Stimulated activated CD8-positive, alpha-beta memory T cell treated with anti-CD3 and anti-CD28 coated beads, Interleukin-4, amount 100 ng/mL, for 1 hour (primary cell): ENCODE measurements at places on chromosomes 7 and 10.

DNA sequence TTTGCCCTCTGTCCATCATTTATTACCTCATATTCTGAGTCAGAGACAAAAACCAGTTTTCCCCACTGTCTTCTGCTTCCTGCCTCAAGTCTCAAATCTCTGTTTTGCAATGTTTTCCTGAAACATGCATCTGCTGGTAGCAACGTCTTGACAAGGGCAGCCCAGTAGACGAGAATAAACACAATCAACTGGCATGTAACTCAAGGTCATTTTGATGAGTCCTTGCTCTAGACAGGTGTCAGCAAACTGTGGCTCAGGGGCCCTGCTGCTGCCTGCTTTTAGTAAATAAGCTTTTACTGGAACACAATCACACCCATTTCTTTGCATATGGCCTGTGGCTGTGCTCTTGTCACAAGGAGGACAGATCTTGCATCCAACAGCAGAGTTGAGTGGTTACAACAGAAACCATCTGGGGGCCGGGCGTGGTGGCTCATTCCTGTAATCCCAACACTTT is 59.8 kb downstream of the ITIH5 start:
- no peak for DNase-seq

DNA sequence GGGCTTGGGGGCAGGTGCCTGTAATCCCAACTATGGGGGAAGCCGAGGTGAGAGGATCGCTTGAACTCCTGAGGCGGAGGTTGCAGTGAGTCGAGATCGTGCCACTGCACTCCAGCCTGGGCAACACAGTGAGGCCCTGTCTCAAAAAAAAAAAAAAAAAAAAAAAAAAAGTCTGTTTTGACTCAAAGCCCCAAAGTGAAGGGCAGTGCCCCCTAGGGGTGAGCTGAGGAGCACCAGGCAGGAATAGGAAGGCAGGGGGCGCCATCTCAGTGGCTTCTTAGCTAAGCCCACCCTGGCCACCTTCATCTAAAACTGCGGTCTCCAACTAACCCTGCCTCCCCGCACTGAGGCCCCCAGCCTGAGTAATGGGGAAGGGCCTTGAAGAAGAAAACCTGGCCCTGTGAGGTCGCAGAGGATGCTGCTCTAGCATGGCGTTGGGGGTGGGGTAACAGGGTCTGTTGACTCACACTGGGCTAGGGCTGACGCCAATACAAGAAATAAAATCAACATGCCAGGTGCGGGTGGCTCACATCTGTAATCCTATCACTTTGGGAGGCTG is 9.8 kb downstream of the PODXL start:
- no peak for DNase-seq

DNA sequence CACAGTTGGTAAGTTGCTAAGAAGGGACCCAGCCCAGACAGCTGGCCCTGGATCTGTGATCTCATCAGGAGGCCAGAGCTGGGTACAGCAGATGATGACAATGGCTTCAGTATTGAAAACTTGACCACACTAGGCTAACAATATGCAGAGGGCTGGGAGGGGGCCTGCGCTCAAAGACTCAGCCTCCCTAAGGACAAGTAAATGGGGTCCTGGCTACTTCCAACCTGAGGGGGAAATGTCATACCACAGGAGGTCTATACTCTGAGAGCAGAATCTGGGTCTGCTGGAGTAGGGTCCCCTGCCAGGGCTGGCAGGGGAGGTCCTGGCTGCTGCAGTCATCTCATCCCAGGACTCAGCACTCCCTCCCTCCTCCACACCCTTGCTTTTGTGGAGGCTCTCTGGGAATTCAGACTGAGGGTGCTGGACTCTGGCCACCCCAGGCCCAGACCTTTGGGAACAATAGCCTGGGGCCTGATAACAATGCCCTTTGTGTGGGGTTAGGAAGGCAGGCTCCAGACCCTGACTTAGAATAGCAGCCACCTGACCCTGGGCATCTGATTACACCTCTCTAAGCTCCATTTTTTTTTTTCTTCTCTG is 1.4 kb downstream of the FXYD4 start:
- DNase-seq: no peak

GRCh38 chr7:1812509-1813393 is 142.7 kb downstream of the ELFN1 start:
- DNase-seq: no peak
